Activated CD4-positive, alpha-beta T cell treated with anti-CD3 and anti-CD28 coated beads, Interleukin-10, Interleukin-2, amounts not matched to agents 100 ng/mL and 50 ng/mL, durations not matched to agents 16 hours and 8 hours (primary cell): ENCODE measurements at places on chromosomes 6 and 20.

- DNase-seq: no peak
Measured at GRCh38 chr6:132490478-132491204, 22.3 kb downstream of the STX7 start.

- DNase-seq: no peak
Measured at GRCh38 chr6:110390404-110390803, 25.0 kb downstream of the DDO start.

DNA sequence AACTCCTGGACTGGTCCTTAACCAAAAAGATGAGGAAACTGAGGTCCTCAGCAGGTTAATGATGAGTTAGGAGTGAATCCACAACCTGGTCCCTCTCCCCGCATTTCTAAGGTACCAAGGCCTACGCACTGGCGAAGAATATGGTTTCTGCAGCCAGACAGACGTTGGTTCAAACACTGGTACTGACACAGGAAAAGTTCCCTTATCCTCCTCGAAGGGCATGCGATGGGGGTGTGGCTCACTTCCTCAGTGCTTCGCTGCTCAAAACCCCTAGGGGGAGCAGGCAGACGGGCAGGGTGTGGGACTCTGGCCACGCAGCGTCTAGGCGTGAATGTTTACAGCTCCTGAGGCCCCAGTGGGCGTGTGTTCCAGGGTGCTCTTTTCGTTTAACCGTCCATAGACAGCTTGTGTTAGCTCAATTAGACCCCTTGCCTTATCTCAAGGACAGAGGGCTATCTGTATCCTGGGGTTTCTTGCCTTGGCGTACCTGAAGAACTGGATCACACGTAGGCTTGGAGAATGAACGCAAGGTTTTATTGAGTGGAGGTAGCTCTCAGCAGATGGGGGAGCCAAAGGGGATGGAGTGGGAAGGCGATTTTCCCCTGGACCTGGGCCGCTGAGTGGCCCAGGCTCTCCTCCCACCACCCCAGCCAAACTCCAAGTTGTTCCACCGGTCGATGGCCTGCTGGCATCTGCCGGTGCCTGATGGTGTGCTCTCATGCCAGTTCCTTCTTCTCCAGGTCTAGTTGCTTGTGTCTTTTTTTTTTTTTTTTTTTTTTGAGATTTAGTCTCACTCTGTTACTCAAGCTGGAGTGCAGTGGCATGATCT lies 31.8 kb upstream of the PTPN1 start:
- peak; percentile 86 for DNase-seq

DNA sequence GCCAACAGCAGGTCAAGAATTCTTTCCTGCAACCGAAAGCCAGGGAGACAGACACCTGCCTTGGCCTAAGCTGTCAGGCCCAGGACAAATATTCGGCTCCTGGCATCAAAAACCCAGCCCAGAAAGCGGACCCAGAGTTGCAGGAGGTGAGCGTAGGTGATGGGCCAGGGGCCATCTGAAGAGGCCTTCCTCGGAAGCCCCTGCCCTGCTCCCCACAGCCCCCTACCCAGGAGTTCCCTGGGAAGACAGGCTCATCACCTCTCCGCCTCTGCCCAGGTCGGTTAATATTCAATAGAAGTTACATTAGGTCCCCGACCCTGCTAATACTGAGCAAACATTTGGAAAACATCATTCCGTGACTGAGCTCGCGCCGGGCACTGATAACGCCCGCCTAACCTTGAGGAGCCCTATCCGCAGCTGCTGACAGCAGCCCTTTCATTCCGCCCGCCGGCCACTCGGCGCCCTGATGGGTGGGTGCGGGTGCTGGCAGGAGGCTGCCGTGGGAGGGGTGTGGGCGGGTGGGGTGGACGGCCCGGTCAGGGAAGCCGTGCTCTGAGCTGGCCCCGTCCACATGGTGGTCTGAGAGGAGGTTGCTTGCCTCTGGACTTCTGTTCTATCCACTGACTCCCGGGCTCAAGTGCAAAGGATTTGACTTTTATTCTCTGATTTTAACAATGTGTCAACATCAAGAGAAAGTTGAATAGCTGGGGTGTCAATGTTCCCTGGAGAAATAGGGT lies 55.7 kb downstream of the HNF4A start:
- DNase-seq: no peak

DNA sequence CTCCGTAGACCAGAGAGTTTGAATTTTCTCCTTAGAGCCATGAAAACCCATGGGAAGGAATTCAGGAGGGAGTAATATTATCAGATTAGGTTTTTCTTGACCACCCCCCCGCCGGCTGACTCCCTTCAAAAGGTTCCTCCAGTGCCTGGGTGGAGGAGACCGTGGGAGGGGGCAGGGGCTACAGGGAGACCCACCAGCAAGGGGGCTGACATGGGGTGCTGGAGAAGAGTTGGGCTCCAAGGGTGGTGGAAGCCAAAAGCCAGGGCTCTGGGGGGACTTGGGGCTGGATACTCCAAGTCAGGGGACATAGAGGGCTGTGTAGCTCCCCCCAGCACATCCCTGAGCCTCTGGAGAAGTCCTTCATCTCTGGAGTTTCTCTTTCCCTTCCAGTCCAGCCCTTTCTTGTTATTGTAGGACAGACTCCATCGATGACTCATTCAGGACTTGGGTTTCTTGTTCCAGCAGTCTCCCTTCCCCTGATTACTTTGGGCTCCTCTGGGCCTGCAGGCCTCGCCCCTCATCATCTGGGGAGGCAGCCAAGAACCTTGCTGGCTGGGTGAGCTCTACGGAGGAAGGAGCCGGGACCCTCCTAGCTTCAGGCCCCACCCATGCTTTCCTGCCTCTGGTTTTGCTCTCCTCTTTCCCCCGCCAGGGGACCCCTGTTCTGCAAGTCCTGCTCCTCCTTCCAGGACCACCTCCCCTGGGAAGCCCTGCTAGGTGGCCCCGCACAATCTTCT lies 10.5 kb upstream of the KIAA1755 start:
- no peak for DNase-seq

GRCh38 chr6:170136541-170137175 lies 154.2 kb downstream of the DLL1 start:
- DNase-seq: no peak

DNA sequence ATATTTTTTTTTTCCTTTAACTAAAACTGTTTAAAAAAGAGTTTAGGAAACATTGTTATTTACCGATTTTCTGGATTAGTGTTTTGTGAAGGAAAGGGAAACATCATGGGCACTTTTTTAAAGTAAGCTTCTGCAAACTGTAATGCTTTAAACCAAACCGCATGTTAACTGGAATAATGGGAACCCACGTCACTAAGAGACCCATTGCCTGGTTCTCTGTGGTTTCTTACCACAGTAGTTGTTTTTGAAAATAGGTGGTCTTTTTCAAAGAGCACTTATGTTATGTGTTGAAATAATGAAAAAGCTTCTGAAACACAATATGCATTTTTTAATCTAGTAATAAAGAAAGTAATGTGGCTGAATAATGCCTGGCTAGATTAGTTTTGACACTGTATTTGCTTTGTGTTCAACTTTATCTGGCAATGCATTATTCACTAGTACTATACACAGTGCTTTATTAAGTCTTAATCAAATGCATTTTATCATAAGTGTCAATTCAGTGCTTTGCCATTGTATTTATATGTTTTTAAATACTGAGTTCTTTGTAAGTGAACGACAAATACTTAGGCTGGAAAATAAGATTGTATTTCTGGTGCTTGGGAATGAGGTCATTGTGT lies 754.1 kb upstream of the FLRT3 start:
- DNase-seq: no peak

DNA sequence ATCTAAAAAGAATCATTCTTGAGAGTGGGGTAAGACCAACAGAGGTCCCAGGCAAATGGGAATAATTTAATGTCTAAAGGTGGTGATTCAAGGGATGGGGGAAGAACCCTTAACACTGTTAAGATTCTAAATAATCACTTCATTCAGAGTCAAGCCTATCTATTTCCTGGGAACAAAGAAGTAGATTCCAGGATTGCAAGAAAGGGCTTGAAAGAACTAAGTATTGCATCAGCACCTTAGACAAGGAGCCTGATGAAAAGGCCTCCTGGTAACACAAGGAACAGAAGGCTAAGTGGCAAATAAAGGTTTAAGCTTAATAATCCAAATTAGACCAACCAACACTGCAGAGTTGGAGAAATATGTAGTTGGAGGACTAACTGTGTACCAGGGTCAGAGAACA lies 620.7 kb upstream of the BTBD3 start:
- DNase-seq: no peak

DNA sequence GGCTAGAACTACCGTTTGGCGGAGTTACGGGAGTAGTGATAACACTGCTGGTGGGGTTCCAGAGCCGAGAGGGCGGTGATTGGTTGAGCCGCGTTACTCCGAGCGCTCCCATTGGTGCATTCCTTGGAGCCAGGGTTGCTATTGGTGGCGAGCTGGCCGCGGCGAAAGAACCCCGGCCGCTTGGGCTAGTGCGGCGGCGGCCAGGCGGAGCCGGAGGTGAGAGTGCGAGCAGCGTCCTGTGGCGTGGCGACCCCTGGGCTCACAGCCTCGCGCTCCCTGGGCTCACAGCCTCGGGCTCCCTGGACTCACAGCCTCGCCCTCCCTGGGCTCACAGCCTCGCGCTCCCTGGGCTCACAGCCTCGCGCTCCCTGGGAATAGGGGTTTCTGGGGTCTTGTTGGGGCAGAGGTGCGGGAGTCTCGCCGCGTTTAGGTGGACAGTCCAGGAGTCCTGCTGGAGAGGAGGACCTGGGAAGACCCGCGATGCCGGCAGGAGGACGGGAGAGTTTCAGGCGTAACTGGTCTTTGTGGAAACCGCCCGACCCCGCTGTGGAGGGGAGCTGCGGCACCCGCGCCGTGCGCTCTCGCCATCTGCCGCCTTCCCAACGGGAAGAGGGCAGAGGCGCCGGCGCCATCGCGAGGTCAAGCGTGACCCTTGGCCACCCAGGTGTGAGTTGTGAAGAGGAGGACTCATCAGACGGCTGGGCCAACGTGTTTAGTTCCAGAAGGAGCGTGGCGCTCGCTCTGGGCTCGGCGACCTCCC lies 12.2 kb downstream of the PRDM13 start:
- DNase-seq: no peak

DNA sequence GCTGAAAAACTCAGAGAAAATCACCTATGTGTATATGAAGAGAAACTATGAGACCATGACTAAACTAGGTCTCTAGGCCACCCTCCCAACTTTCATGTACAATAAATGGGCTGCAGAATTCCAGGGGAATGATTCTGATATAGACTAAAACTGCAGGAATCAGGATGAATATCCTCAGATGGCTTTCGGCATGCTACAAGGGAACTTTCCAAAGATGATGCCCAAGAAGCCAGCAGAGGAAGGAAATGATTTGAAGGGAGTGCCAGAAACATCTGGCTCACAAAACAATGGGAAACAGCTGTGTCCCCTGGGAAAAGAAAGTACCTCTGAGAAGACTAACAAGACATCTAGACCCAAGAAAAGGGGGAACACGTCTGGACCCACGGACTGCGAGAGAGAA lies 41.1 kb downstream of the PLN start:
- DNase-seq: no peak

DNA sequence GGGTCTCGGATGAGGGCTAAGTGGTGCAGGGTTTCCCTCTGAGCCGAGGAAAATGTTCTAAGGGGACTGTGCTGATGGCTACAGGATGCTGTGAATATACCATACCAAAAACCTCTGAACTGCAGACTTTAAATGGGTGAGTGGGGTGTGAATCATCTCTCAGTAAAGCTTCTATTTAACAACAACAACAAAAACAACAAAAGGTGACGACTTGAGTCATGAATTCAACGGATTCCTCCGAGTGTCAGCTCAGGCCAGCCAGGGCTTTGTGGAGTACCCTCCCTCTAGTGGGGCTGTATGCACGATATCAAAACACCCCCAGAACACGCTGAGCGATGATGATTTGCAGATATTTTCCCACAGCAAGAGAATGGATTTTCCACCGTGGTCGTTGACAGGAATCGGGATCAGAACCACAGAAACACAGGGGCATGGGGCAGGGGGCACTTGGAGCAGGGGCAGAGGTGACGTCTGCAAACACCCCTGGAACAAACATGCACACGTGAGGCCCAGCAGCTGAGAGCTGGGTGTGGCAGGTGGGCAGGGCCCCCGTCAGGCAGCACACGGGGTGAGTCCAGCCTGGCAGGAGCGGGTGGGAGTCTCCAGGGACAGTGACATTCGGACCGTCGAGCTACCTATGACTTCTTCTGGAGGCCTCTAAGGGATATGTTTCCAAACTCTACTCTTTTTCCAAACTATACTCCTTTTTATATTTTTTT lies 38.6 kb downstream of the SLC2A4RG start:
- DNase-seq: no peak

DNA sequence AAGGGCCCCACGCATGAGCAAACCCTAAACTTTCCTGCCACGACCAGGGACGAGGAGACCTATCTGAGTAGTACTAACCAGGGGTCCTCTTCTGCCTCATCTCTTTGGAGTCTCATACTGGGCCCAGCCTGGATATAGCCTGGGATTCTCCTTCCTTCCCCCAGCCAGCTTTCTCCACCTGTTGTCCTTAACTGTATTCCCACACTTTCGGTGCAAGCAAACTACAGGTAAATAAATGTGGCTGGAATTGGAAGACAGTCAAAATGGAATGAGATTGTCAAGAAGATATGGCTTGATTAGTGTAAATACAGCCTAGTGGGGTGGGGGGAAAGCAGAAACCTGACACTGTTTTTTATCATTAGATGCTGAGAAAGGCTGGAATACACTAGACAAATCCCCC lies 23.5 kb upstream of the LY86 start:
- DNase-seq: no peak

GRCh38 chr20:51206032-51206662 lies 183.2 kb upstream of the KCNG1 start:
- DNase-seq: no peak

GRCh38 chr20:4702562-4703280 lies 19.0 kb upstream of the PRND start:
- DNase-seq: no peak

DNA sequence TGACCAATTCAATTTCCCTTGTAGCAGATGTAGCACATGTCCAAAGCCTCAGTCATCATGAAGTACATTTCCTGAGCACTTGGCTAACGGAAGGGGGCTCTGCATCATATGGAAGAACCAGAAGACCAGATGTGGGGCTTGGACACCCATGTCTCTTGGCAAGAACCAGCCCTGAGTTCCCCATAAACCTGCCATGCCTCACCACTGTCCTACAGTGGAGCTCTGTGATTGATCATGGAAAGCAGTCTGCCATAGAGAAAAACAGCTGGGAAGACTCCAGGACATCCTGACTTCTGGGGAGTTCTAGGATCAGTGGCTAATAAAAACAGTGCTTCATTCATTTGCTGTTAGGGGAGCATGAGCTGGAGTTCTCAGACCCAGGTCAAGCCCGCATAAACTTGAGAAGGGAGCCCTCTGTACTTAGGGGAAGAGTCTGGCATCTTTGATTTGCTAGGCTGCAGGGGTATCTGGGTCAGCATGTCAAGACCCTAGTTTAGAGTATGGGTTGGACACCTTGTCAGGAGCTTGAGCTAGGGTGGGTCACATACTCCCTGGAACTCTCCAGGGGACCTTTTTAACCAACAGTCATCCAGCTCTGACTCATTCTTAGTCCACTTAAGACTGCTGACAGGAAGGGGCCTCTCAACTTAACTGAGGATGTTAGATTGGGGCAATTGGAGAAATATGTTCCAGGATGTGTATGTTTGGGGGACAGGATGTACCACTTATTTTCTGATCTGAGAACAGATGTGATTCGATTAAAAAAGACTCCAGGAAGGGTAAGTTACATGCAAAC lies 26.3 kb upstream of the TRAM2 start:
- DNase-seq: peak; percentile 33

GRCh38 chr20:59207742-59208357 lies 44.2 kb downstream of the ZNF831 start:
- peak; percentile 84 for DNase-seq

GRCh38 chr20:42595625-42596024 lies 594.1 kb downstream of the PTPRT start:
- no peak for DNase-seq
